ENCODE measurements at places on chromosomes 4 and X.

GRCh38 chr4:89837385-89837992 lies 528 bp upstream of the SNCA start:
- DNase-seq = no peak

DNA sequence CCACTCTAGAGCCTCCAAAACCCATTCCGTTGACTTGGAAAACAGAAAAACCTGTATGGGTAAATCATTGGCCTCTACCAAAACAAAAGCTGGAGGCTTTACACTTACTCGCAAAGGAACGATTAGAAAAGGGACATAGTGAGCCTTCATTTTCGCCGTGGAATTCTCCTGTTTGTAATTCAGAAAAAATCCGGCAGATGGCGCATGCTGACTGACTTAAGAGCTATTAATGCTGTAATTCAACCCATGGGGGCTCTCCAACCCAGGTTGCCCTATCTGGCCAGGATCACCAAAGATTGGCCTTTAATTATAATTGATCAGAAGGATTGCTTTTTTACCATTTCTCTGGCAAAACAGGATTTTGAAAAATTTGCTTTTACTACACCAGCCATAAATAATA lies 60.8 kb downstream of the ZNF732 start:
- peak; percentile 77 for DNase-seq

GRCh38 chr4:5455003-5455585 lies 253.3 kb downstream of the EVC2 start:
- DNase-seq = no peak

- no peak for DNase-seq
Measured at GRCh38 chrX:100674705-100675104, 30.7 kb downstream of the SRPX2 start.

GRCh38 chr4:91916219-91916618 lies 387.5 kb upstream of the GRID2 start:
- DNase-seq = no peak
